Activated CD8-positive, alpha-beta memory T cell treated with anti-CD3 and anti-CD28 coated beads for 24 hours (primary cell): ENCODE measurements at places on chromosomes 6 and 20.

DNA sequence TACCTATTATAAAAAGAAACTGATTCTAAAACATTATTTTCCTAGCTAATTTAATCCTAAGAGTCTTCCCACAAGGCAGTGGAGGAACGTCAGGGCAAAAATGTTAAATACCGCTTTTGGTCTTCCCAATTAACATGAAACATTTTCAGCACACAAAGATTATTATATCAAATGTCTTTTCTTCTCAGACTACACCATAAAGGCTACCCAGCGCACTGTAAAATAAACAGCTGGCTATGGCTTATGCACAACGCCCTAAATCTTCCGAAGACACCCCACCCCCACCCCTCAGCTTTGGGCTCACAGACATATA lies 1.0 kb downstream of the NUDT3 start:
- DNase-seq: no peak

- DNase-seq: peak; percentile 82
Measured at GRCh38 chr6:42260972-42261371, 43.3 kb upstream of the MRPS10 start.

DNA sequence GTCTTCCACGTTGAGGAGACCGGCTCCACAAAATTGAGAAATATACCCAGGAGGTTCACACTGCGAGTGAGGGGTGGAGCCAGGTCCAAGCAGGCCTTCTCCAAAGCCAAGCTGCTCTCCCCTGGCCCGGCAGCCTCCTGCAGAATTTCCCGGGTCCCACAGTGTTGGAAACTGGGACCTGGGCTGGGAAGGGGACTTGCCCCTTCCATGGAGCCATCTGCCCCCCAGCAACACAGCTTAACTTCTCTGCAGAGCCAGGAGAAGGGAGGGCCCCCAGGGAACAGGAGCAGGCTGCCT lies 35.4 kb downstream of the MDFI start:
- DNase-seq: no peak

DNA sequence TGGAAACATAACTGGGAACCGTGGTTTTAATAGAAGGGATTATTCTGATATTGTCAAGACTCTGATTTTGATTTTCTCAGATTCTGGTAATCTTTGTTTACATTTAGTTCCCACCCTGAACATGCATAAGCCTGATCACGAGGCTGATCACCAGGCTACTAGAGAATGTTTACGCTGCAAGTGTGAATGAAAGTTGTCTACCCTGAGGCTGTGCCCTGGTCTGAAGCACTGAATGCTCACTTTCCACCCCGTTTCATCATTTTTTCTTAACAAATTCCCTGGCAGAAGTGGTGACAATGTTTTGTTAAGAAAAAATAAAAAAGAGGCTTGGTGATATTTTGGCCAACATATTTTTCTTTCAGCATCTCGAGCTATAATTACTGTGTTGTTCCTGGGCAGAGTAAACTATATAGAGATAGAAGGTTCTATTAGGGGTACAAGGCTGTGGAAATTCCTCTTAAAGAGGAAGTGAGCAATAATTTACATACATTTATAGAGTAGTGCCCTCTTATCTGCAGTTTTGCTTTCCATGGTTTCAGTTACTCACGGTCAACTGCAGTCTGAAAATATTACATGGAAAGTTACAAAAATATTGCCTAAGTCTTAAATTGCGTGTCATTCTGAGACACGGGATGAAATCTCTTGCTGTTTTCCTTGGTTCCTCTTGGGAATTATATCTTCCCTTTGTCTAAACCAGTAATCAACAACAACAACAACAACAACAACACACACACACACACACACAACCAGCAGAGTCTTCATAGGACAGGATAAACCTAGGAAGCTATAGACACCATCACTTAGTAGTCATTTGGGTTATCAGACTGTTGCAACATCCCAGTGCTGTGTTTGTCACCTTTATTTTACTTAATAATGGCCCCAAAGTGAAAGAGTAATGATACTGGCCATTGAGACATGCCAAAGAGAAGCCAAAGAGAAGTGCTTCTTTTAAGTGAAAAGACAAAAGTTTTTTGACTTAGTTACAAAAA lies 566.6 kb upstream of the CITED2 start:
- DNase-seq: no peak

- DNase-seq: no peak
Measured at GRCh38 chr20:8209061-8209460, 77.0 kb downstream of the PLCB1 start.

- DNase-seq: no peak
Measured at GRCh38 chr20:63611646-63612045, 15.3 kb downstream of the GMEB2 start.

- DNase-seq: no peak
Measured at GRCh38 chr6:7473805-7474719, 67.4 kb upstream of the DSP start.

GRCh38 chr20:47358672-47359529 lies 2.4 kb upstream of the ZMYND8 start:
- no peak for DNase-seq

DNA sequence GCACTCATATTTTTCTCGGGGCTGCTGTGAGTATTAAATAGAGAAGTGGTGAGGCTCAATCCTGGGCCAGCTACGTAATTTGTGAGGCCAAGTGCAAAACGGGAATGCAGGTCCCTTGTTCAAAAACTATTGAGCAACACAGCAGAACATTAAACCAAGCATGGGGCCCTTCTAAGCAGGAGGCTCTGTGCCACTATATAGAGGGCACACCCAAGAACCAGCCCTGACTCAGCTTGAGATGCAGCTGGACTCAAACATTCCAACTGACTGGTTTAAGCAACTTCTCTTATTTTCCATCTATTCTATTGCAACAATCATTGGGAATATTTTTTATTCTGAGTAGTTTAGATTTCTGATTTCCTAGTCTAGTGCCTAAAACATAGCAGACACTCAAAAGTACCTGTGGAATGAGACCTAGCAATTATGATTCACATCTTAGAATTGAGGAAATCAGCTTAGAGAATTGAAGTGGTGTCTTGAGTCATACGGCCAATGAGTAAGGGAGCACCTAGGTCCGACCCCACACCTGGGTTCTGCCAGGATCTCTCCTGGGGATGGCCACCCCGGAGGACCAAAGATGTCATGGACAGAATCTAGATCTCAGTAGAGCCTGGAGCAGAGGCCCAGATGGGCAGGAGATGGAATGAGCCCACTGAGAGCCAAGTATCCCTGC lies 1.3 kb downstream of the SIRPB2 start:
- DNase-seq: no peak

DNA sequence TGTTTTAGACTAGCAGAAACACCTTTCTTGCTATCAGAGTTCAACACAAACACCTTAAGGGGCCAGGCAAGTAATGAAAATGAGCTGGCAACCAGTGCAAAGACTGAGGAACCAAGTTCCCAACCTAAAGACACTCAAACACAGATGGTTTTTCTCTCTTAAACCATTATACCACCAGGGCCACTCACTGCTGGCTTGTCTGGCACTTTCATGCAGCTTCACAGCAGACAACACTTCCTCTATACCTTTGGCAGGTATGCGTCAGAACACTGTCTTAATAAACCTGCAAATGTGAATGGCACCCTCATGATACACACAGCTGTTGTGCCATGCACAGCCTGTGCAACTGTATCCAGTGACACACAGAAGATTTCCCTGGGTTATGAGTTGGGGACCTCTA lies 41.6 kb downstream of the NFATC2 start:
- DNase-seq: no peak

DNA sequence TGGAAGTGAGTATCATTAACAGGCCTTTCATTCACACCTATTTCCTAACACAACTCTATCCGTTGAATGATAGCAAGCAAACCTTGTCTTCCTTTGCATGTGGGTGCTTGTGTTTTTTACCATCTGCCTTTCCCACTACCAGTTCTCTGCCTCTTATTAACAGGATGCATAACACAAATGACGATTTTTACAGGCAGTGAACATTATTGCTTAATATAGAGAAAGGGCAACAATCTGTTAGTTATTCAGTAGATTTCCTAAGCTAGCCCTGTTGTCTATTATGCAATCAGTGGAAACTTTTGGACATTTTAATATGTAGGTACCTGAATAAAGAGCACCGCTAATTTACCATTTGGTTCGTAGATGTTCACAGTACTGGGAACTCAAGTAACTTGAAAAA lies 348.8 kb upstream of the PLCB4 start:
- no peak for DNase-seq

GRCh38 chr6:155041741-155042279 lies 46.7 kb downstream of the TIAM2 start:
- no peak for DNase-seq

DNA sequence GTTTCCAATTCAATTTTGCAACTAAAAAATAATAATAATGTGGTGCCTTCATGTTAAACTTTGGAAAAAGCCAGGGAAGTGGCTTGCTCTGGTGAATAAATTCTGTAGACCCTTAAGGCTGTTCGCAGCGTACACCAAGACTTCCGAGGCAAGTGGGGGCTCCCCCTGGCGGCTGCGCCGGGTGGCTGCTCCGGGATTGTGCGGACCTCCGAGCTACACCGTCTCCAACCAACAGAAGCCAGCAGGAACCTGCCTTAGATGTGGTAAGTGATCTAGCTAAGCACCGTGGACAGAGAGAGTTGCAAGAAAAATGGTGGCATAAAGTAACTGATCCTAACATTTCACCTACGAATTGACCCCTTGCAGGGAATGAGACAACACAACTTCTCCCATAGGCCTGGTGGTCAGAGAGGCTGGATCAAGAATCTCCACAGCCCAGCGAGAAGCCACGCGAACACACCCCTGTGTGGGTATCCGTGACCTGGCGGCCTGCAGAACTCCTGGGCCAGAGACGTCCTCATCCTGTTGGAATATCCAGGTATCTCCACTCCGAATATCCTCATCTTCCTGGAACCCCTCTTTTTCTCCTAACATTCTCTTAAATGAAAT lies 69.6 kb downstream of the TBXT start:
- peak; percentile 75 for DNase-seq

DNA sequence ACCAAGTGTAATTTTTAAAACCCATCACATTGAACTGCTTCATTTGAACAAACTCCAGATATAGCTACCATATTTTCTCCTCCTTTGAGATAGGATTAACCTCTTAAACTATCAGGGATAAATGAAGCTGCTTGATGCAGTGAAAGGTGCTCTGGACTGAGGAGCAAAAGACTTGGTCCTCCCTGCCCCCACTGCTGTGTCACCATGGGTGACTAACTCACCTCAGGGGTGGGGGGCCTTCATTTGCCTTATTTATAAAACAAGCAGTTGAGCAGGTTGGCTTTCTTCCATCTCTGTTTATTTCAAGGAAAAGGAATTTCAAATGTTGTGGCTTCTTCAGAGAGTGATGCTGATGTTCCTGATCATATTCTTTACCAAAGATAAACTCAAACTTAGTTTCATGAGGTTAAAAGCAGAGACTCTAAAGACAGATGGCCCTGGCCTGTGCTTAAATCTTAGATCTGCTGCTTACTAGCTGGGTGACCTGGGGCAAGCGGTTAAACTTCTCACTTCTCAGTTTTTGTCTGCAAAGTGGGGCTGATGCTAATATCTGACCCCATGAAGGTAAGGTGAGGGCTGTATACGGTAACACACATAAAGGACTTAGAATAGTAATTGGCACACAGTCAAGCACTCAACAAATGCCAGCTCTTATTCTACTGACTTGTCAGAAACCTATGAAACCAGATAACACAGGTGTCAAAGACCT lies 50.5 kb downstream of the FHL5 start:
- DNase-seq: no peak

DNA sequence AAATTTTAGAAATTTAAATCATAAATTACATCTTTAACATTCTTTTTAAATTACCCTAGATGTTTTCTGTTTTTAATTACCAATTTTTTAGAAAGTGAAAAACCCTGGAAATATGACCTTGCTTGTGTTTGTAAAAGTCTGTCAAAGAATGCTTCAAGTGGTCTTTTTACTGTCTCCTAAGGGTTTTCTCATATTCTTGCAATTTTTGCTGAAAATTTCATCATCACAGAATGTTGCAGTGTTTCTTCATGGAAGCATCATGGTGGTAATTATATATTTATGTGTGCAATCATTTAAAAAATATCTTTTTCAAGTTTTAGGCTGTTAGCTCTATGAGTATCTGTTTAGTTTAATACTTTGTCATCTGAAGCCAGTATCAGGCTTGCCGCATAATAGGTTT lies 178.2 kb downstream of the HDGFL1 start:
- no peak for DNase-seq

DNA sequence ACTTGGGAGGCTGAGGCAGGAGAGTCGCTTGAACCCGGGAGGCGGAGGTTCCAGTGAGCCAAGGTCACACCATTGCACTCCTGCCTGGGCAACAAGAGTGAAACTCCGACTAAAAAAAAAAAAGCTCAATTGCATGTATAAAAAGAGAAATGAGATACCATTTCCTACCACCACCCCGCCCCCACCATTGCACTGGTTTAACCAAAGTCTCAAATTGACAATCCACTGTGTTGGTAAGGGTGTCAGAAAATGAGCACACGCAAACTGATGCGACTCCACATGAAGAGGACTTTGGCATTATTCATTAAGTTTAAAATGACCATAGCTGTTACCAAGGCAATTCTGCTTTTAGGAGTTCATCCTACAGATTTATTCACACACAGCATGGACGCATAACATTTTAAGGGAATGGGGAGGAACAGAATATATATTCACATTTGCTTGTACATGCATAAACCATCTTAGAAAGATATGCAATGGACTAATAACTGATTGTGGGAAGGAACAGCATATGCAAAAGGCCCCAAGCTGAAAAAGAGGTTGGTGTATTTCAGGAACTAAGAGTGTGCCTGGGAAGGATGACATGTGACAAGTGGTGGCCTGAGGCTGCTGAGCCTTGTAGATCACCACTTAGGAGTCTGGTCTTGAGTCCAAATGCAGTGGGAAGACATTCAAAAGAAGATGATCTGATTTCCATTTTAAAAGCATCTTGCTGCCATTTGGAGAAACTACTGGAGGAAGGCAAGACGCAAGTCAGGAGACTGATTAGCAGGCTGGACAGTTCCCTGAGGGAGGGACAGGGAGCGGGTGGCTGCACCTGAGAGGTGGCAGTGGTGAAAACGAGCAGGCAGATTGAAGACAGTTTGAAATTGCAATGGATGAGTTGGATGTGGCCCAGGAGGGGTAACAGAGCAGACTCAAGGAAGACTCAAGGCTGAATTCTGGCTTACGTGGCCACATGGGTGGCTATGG lies 37.2 kb upstream of the PTPN1 start:
- DNase-seq: no peak

DNA sequence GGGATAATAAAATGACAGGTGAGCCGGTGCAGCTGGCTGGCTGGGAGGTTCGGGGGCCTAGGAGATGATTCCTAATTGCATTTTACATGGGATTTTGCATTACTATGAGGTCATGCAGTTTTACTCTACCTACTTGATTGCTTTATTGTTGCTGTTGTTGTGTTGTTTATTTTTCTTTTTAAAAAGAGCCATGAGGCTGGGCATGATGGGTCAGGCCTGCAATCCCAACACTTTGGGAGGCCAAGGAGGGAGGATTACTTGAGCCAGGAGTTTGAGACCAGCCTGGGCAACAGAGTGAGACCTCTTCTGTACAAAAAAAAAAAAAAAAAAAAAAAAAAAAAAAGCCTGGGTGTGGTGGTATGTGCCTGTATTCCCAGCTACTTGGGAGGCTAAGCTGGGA lies 104.8 kb downstream of the GJA1 start:
- no peak for DNase-seq
